ENCODE measurements at places on chromosomes 5 and 9.

DNA sequence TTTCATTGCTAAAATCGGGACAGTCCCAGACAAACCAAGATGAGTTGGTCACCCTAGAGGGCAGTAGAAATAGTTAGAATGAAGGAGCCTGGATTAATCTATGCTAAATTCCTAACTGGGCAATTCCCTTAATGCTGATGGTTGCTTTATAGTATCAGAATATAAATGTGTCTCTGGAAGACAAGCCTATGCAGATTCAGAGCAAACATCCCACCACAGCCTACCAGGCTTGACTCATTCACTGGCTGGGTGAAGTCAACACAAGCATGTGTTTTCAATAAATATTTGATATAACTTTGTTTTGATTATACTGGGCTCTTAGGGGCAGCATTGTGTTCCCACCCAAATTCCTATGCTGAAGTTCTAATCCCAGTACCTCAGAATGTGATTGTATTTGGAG is 79.3 kb downstream of the RMI1 start:
- DNase-seq, result no peak

GRCh38 chr9:89680547-89681467 is 76.0 kb downstream of the GADD45G start:
- DNase-seq, result no peak

DNA sequence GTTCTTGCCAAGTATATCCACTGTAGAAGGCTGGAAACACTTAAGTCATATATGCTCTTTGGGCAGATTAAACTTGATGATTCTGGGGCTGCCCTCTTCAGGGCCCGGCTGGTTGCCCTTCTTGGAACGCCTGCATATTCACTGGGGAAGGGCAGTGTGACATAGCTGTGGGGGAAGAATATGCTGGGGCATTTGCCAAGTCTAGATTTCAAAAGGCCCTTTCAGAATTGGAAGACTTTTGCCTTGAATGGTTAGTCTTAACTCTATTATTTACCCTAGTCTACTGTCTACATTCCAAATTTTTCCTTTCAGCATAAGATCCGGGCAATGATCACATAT is 161.2 kb upstream of the PITX1 start:
- DNase-seq, result no peak

DNA sequence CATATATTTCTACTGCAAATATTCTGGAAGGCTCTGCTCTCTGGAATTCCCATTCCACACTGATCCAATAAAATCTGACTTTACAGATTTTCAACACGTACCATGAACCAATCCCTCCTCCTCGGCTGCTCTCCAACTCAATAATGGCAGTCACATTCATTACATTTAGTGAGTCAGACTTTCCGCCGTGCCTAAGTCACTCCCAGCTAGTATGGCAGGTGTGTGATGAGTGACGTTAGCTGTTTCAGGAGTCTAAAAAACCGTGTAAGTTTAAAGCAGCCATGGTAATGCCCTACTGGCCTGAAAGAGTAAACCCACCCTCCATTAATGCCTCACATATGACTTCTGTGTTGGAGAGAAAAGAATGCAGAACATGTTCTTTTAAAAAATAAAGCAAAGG is 3.3 kb downstream of the FBN2 start:
- DNase-seq, result no peak

DNA sequence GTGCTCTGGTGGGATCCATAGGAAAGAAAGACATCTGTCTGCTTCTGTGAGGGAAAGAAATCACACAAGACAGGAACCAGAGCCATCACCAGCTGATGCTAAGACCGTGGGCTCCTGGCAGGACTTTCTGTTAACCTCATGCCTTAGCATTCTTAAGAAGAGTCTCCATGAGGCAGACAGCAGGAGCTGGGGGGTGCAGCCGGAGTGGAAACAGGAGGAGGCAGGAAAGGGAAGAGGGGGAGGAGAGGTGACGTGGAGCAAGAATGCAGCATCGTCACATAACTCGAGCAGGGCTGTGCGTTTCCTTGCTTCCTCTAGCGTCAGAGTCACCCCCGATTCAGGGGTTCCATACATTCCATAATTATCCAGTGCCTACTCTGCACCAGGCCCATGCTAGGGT is 53.6 kb downstream of the ERGIC1 start:
- DNase-seq, result no peak

DNA sequence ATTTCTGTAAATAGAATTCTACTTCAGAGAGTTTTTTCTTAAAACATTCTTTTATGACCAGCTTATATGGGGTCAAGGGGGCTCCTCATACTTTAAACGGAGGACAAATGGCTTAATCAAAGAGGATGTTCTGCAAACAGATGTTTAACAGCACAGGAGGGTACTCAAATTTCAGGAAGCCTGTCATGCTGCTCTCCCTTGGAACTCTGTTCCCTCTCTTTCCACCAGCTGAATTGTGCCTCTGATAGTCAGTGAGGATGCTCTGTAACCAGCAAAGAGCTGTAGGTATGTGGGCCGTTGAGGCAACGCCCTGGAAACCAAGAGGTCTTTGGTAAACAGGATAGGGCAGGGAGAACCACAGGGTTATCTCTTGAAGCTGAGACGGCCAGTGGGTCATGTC is 161.1 kb downstream of the C5orf15 start:
- DNase-seq, result no peak

DNA sequence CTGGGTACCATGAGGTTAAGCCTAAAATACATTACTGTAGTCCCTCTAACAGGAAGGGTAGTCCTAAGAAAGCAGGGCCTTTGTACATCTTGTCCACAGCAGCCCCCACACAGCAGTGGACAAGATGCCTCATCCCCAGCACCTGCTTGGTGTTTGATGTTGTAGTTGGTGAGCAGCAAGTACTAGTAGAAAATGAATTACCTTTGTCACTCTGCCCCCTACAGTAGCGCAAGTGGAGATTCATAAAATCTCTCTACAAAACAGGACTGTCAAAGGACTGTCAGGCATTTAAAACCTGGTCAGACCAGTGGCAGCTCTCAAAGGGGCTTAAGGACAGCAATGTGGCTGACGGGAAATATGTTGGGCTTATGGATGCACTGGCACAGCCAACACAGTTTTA is 122.5 kb downstream of the TMEM174 start:
- DNase-seq, result no peak

- no peak for DNase-seq
Observed at GRCh38 chr5:9924614-9925013, 294.5 kb upstream of the TAS2R1 start.

GRCh38 chr5:152811988-152812387 is 406.9 kb upstream of the NMUR2 start:
- DNase-seq, result no peak

DNA sequence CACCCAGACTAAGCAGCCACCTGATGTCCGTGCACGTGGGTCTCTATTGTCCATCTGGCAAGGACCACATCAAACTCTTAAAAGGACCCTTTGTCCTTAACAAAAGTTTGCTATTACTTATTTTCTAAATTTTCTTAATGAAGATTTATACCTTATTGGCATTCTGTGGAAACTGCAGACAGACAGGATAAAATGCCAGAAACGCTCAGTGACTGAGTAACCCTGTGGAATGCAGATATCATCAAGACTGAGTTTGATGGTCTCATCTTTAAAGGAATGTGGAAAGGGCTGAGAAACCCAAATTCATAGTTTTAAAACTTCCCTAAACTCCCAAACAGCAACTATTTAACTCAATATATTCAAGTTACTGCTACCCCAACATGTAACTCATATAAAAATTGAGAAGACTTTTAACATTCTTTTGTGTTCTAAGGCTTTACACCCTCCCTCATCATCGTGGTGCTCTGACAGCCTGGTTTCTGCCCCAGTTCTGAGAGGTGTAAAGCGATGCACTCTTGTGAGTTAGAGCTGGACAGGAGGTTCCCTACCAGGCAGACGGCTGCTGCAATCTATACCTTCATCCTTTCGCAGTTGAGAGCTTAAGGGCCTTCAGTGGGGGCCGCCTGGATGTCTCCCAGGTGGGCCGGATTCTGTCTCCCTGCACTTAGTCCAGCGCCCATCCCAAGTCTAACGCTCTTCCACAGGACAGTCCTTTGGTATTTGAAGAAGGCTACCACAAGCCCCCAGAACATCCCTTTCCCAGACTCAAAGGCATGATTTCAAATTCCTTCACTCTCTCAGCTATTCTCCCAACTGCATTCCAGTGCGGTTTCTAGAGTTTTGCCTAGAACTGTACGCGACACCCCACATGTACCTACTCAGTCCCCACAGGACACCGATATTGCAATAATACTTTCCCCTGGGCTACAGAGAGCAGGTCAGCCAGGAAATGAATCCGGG is 68.9 kb downstream of the DAP start:
- no peak for DNase-seq

- DNase-seq, result no peak
Observed at GRCh38 chr5:302966-303365, 18.5 kb upstream of the AHRR start.

- peak; percentile 22 for DNase-seq
Observed at GRCh38 chr5:31825518-31826068, 186.7 kb downstream of the PDZD2 start.

DNA sequence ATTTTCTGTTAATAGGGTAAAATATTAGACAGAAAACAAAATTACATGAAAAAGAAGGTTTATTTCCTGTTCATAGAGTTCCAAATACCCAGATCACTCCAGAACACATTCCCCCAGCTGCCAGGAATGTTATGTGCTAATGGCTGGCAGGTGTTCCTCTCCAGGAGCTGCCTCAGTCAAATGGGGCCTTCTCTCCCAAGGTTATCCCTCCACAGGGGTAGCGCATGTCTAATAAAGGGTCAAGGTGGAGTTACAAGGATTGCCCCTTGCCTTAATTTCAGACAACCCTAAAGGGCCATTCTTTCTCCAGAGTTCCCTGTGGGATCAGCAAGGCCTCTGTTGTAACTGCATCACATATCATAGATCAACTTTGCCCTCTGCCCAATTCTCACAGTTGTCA is 148.6 kb upstream of the PLPPR1 start:
- no peak for DNase-seq

GRCh38 chr5:178291969-178292825 is 59.6 kb upstream of the PHYKPL start:
- no peak for DNase-seq

DNA sequence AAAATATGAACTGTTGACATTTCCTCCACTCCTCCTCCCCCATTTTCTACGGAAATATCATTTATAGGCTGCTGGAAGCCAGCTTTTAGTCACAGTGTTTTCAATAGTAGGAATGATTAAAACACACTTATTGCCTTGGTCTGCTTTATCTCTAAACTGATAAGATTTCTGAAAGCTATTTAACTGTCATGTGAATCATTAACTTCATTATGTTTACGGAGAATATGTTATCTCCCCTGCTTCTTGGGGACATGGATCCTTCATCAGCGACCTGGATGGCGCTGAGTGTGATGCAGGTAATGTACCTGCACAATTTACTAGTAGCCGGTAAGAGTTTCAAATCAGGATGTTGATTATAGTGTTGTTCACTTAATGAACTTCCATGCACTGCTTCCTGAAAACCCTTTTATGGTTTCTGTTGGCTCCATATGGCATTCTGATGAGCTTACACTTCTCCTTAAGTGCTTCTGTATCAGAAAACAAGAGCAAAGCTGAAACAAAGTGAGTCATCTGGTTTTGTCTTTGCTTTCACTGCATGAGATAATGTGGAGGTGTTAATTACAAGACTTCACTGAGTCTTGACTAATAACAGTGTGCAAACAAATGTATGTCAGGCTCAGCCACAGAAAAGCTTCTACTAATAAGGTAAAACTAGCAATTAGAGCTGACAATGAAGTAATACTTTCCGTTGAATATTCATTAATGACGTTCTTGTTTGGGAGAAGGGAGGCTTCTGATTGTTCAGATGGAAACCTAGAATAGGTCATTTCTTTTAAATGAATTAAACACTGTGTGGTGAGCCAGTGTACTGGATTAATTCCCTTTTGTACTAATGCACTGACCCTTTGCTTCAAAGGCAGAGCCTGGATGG is 162.4 kb upstream of the ZNF608 start:
- DNase-seq, result no peak

DNA sequence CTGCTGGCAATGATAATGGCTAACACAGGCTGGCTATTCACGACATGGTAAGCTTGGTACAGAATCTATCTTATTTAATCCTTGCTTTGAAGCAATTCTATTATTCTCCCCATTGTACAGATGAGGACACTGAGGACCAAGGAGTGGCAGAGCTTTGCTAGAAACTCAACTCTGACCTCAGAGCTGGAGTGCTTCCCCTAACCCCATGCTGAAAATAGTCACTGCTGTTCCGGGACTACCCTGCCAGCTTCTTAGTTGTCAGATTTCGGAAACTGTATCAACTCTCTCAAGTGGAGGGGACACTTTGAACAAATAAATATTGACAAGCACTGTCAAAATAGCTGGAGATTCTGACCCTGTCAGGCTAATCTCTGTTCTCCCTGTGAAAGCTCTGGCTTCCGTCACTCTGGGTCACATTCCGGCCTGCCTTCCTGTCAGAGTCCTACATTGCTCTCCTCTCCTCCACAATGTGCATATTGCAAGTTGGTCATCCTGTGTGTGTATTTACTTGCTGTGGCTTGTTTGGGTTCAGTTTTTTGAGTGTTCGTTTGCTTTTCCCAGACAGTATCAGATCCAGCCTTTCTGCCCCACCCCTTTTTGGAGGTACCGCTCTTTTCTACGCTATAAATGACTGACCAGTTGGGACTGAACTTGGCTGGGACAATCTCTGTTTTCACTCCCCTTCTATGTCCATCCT is 134.3 kb upstream of the MAP1B start:
- no peak for DNase-seq

DNA sequence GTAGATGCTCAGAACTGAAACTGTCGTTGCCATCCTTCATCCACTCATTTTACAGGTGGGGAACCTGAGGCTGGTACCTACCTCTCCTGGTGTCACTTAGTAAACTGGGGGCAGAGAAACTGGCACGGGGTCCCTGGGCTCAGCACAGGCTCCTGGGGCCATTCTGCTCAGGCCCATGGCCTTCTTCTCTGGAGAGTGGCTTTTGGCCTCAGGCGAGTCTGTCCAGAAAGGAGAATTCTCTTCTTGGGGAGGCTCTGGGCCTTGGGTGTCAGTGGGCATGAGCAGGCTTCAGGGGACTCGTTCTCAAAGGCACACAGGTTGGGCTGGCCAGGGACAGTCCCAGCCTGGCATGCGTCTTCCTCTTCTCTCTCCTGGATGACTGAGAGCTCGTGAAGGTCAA is 24.6 kb downstream of the COL5A1 start:
- no peak for DNase-seq

DNA sequence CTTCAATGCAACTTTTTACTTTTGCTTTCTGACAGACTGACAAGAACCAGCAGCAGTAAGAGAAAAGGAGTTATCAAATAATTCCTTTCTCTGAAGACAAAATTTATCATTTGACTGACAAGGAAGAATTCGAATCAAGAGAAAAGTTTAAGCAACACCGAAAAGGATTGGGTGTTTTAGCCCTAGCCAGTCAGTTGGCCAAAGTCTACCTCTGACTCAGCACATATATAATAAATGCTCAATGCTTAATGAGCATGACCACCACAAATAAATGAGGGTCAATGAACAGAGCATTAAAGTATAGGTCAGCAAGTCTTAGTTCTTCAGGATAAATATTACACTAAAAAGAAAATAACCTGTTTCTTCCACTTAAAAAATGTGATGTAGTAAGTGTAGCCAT is 1603.5 kb upstream of the C9orf72 start:
- no peak for DNase-seq

GRCh38 chr9:36392489-36392888 is 7.6 kb downstream of the RNF38 start:
- no peak for DNase-seq

GRCh38 chr9:76887003-76887821 is 18.7 kb downstream of the PRUNE2 start:
- DNase-seq, result no peak

- no peak for DNase-seq
Observed at GRCh38 chr9:133382507-133383141, 6.5 kb downstream of the STKLD1 start.

- DNase-seq, result no peak
Observed at GRCh38 chr5:316210-317085, 5.1 kb upstream of the AHRR start.

All from CD4-positive, alpha-beta T cell treated with Interleukin-15 for 4 hours (primary cell).